ENCODE measurements at places on chromosomes 7 and 10. TPM values are rescaled to one million over a fixed set of nuclear protein-coding genes. Genes with fewer than 3 reads are reported as not detected.

Gene ASB10
- not detected for total RNA-seq

DNA sequence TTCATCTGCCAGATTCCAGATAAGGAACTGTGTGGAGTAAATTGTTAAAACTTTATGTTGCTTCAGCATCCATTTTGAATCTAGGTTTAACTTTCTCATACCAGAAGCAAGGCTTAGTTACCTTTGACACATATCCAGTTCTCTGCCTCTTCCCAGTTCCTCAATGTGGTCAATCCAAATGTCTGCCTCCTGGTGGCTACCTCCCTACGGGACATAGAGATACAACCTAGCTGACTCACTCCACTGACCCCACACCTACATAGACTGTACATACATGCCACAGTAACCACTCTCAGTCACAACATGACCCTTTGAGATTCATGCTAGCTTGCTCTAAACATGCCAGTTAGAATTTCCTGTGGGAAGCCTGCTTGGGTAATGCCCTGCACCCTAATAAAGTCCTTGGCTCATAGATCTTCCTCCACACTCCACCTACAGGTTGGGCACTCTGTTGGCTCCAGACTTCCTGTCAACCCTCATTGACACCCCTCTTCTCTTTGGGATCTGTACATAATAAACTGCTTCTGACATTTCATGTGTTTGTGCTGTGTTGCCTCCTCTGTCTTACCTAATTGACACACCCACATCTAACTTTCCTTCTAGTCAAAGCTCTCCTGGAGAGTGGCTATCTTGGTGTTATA is 278.1 kb downstream of the HTR7 start:
- no peak overlapping the region for H3K4me3 ChIP-seq
- H3K4me1 ChIP-seq, result no peaks in the 10 kb centered on the region
- H3K27me3 ChIP-seq, result no peaks in the 10 kb centered on the region
- DNase-seq, result no peak
- H3K36me3 ChIP-seq, result no peaks in the 10 kb centered on the region

GRCh38 chr7:73364006-73364728 is 36.2 kb downstream of the FKBP6 start:
- no peaks in the 10 kb centered on the region for H3K36me3 ChIP-seq
- H3K4me3 ChIP-seq, result no peak overlapping the region
- no peak overlapping the region for H3K27ac ChIP-seq
- no peak for DNase-seq
- H3K4me1 ChIP-seq, result no peaks in the 10 kb centered on the region

Gene WDFY4
- 16.5 TPM for total RNA-seq
